ENCODE measurements at places on chromosomes 12 and 14.
A peak's percentile ranks its signal among the peaks of the same experiment; 100 is the strongest.

- DNase-seq: no peak
Measured at GRCh38 chr12:64745980-64746379, 13.2 kb downstream of the GNS start.

DNA sequence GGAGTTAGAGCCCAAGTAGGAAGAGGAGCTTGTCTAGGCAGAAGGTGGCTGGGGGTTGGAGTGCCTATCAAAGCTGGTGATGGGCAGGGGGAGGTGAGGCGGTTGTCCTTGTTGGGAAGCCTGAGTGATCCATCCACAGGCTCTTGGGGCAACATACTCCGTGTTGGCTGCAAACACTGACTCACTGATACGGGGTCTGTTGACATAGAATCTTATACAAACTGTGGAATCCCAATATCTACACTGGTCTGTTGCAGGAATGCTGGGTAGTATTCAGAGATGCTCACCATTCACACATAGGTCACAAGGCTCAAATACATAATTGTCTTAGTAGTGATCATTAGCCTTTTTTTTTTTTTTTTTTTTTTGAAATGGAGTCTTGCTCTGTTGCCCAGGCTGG lies 26.0 kb downstream of the ERH start:
- no peak for DNase-seq

DNA sequence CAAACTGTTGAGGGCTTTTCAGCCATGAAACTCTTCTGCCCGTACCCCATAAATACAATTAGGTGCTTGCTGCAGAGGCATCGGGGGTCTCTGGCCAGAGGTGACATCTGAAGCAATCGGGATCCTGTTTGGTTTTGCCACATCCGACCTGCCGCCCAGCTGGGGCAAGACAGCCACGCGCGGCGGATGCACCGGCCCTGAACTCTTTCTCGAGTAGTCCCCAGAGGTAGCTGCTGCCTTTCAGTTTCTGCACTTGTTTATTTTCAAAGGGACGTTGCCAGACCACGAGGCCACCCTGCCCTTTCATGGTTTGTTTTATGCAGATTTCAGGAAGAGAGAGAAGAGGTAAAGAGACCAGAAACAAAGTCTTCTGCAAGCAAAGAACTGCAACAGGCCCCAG lies 10.6 kb upstream of the MLXIP start:
- DNase-seq: no peak

DNA sequence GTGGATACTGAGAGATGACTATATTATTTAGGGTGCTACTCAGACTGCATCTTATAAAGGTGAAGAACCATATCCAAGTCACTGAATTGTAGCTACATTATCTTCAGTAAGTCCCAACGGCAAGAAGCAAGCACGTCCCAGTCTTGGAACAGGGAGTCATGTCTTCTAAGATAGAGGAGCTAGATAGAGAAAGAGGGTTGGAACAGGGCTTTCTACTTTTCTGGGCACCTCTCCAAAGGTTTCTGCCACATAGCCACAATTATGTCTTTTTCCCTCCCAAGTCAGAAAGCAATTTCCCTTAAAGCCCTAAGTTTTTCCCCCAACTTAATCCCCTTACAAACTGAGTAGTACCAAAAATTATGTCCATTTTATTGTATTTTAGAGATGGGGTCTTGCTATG lies 22.4 kb downstream of the MAPK1IP1L start:
- no peak for DNase-seq

DNA sequence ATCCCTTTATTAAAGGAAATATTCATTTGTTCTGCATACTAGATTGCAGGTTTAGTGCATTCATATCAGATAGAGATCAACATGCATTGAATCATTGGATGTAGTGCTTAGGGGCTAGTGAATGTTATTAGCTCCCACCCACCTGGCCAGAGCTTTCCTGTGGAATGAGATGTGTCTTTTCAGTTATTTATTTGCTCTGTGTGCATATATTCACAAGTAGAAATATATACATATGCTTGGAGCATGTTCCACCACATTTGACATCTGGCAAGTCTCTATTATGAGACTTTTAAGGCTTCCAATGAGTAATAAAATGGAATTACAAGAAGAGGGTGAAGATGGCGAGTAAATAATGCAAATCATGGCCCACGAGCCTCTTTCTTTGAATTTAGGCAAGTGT lies 180.0 kb upstream of the LMO3 start:
- DNase-seq: no peak

- DNase-seq: no peak
Measured at GRCh38 chr14:49999146-49999761, 106.4 kb downstream of the ARF6 start.

GRCh38 chr14:56491299-56492285 lies 88.0 kb upstream of the TMEM260 start:
- DNase-seq: peak; percentile 13

GRCh38 chr14:71658261-71658860 lies 273.9 kb upstream of the RGS6 start:
- DNase-seq: no peak

DNA sequence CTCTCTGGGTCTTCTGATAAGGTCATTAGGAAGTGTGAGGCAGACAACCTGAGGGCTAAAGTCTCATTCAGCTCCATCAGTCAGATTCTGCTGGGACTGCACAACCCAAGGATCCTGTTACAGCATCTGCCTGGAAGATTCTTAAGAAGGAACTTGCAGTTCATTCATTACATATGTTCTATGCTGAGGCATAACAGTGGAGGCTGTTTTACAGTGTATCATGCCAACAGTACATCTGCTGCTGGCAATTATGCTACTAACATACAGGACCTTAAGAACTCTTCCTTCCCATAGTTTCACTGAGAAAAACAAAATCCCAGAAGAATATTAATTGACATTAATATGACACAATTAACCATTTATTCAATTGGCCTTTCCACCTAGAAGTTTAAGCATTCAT lies 968.6 kb downstream of the DIO2 start:
- DNase-seq: no peak

- no peak for DNase-seq
Measured at GRCh38 chr12:107397890-107398500, 287.6 kb upstream of the PWP1 start.
